Naive B cell (primary cell): ENCODE measurements at places on chromosomes 7 and 10. TPM values are rescaled to one million over a fixed set of nuclear protein-coding genes. Genes with fewer than 3 reads are reported as not detected.

DNA sequence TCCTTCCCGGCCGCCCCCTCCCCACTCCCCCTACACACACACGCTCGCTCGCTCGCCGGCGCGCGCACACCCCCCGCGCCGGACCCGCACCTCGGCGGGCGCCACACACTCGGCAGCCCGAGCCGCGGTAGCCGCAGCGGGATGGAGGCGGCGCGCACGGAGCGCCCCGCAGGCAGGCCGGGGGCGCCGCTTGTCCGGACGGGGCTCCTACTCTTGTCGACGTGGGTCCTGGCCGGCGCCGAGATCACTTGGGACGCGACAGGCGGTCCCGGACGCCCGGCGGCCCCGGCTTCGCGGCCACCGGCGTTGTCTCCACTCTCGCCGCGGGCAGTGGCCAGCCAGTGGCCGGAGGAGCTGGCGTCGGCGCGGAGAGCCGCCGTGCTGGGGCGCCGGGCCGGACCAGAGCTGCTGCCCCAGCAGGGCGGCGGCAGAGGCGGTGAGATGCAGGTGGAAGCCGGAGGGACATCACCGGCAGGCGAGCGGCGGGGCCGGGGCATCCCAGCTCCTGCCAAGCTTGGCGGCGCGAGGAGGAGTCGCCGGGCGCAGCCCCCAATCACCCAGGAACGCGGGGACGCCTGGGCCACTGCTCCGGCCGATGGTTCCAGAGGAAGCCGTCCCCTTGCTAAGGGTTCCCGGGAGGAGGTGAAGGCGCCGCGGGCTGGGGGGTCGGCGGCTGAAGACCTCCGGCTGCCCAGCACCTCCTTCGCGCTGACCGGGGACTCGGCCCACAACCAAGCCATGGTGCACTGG, at the start of gene SORCS3:
TSS of gene SORCS3 (plus strand) at position 104 of the 750 bp plus-strand sequence.
- DNase-seq, result no peak

DNA sequence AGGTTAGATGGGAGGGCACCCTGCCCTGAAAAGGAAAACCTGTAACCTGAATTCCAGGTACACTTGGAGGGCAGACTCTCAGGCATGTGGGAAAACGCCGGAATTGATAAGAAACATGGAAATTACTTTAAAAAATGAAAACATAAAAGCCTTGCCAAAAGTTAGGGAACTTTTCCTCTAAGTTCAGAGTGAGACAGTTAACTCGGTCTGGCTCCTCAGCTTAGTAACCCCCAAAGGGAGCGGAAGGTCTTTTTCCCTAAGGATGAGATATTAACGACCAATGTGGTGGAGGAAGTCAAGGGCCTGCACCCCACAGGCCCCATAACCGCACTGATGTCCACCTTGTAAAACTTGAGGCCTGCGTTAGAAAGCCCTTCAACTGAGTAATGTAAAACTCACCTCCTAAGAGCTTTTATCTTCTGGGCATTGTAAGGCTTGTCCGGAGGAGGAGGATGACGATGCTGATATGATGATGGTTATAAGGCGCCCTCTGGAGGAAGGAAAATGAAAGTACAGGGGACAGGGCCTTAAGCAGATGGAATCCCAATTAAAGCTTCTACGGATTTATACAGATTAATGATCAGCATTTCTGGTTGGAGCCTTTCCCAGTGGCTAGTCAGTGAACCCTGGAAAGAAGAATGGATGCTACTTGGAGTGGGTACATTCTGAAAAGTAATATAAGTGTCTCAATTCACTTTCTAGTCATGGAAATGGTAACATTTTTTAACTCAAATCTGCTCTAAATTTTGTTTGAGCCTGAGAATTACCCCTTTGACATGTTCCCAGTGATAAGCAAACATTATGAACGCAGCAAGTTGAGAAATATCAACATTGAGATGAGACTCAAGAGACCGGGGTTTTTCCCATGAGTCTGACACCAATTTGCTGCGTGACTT, 694 bp downstream of the COL1A2 start:
- peak; percentile 65 for DNase-seq

DNA sequence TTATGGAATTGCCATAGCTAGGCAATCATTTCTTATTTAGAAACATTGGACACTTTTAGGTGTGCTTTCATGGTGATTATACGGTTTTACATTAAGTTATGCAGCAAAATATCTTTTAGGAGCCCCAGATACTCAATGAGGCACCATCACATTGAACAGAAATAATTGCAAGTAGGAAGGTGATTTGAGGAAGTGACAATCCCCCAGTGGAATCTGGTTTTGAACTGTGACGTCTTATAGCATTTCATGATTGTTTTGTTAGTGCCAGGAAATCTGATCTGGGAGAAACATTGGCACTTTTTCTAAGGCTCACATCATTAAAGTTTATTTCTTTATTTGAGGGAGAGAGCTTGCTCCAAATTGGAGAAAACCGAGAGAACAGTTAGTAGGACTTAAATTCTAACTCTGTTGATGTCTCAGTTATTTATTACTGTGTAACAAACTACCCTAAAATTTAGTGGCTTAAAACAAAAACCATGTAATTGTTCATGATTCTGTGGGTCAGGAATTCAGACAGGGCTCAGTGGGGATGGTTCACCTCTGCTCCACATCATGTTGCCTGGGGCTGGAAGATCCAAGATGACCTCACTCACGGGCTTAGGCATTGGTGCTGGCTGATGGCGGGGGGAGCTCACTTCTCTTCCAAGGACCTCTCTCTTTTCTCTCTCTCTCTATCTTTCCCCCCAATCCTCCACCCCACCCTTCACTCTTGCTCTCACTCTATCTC, 78.2 kb upstream of the STEAP1B start:
- DNase-seq, result peak; percentile 50

Gene TEX47
- not detected for polyA plus RNA-seq

GRCh38 chr10:74825371-74826141, 844 bp upstream of the KAT6B start:
- DNase-seq, result peak; percentile 51

DNA sequence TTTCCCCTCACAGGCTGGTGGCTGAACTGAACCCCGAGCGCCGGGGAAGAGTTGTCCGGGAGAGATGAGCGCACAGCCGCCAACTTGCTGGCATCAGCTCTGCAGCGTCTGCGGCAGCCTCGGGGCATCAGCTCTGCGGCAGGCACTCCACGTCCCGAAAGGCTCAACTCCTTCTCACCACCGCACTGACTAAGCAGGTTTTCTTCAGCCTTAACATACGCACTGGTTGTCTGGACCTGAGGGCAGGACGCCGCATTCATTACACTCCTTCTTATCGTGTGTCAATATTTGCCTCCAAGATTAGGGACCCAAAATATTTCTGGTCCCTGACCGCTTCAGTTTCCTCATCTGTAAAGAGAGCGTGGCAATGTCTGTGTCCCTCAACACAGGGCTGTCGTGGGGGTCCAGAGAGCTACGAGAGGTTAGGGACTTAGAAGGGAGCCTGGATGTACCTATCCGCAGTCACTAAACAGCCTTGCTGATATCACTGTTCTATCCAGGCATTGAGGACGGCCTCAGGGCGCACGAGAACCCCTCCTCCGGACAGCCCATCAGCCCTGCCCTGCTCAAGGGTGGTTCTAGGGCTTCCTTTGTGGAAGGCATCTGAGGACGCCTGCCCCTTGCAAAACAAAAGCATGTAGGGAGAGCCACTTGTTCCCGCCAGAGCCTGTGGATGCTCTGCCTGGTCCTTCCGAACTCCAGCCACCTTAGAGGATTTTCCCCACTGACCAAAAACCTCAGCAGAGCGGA, 42.8 kb upstream of the FIGNL1 start:
- DNase-seq, result no peak

DNA sequence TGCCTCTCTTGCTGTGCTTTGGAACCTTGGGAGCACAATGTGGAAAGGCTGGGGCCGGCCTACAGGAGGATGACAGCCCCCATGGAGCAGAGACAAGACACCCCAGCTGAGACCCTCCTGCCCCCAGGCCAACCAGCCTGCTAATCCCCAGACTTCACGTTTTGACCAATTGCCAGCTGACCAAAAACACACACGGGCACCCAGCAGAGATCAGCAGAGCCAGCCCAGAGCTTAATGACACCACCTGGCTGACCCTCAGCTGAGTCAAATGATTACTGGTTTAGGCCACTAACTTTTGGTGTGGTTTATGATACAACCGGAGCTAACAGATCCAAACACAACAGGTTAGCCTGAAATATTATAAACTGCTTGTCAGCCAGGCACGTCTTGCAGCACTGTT, 111.2 kb upstream of the KIF5B start:
- no peak for DNase-seq

- no peak for DNase-seq
Measured at GRCh38 chr7:84076219-84076618, 118.4 kb downstream of the SEMA3A start.

Gene CDC14C
- not detected for polyA plus RNA-seq

DNA sequence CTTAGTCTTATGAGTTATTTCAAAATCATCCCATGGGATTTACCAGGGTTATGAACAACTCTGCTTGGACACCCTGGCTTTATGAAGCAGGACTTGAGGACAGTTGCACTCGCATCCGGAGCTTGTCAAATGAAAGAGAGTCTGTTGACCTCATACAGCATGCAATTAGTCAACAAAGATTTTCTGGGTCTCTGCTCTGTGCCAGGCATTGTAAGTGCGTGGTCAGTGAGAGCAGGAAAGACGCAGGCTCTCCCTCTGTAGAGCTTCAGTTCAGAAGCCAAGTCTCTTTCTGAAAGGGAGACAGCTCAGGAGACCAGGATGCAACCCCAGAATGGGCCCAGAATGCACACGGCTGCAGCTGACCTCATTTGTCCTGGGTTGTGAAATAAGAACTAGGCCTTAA, 45.5 kb upstream of the DMBT1 start:
- no peak for DNase-seq
